Stimulated activated CD4-positive, alpha-beta T cell treated with anti-CD3 and anti-CD28 coated beads, Interleukin-12 subunit alpha, Interleukin-12 subunit beta, amount 100 ng/mL, for 4 hours (primary cell): ENCODE measurements at places on chromosomes 2 and 18.

DNA sequence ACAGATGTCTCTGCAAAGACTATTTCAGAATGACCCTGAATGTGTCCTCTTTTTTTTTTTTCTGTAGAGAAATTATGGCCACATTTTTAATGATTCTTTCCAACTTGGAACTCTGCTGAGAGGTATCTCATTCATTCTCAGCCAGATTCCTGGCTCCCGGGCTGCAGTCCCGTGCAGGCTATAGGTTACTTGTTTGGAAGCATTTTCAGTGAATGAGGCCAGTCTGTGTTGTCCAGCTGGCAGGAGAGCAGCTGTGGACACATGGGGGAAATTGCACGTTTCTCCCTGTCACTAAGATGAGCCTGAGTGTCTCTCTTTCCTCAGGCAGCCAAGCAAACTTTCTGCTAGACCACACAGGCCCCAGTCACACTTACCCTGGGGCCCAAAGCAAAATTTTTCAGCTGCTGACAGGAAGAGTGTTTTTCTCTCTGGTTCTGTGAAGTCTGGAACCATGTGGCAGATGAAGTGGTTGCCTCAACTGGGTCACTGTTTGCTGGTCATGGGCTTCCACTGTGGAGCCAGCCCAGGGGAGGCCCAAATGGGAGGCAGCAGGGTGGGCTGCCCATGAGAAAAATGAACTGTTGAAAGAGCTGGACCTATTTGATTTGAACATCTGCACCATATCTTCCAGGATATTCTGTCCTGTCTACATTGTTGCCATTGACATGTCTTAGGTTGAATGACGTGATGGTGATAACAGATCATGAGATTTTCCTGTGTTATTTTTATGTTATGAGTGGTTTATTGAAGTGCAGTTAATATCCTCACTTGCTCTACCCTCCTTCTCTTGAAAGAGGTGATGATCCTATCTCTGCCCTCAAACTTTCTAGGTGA, 431.2 kb downstream of the LPIN1 start:
- no peak for DNase-seq

- no peak for DNase-seq
Measured at GRCh38 chr2:70094171-70094977, 7.1 kb downstream of the PCBP1 start.

DNA sequence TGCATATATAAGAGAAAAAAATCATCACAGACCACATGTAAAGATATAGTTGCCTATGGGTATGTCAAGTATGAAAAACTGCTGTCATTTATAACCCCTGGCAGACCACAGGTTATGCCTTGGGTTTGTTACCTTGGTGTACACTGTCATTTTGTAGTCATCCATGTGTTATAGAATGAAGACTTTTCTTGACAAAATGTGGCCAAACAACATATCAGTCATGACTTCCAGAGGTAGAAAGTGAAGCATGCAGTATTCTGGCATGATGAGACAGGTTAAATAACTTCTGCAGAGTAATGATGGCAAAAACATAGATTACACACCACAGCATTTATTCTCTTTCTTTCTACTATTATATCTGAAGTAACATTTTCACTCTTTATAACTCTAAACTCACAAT, 74.9 kb upstream of the NEUROD1 start:
- no peak for DNase-seq

DNA sequence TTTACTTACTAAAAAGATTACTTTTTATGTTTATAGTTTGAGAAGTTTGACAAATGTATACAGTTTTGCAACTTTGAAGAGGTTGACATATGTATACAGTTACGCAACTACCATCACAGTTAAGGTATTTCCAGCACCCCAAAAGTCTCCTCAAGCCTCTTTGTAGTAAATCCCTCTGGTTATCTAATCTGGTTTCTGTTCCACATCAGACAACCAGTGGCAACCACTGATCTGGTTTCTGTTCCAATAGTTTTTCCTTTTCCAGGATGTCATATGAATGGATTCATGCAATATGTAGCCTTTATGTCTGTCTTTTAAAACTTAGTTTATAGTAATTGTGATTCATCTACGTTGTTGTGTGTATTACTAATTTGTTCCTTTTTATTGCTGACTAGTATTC, 23.5 kb downstream of the IFIH1 start:
- no peak for DNase-seq

DNA sequence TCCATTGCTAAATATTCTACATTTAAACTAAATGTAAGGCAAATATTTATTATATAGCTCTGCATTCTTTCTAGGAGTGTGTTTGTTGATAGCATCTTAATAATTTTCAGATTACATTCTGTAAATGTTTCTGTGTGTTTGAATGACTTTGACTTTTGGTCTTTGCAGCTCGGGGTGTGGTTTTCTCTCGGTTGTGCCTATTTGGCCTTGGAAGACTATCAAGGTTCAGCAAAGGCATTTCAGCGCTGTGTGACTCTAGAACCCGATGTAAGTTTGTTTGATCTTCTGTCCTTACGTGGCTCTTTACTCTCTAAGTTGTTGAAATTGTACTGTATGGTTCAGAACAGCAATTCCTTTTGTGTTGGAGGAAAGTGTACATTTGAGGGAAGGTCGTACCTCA, 149.9 kb downstream of the TTC27 start:
- no peak for DNase-seq

DNA sequence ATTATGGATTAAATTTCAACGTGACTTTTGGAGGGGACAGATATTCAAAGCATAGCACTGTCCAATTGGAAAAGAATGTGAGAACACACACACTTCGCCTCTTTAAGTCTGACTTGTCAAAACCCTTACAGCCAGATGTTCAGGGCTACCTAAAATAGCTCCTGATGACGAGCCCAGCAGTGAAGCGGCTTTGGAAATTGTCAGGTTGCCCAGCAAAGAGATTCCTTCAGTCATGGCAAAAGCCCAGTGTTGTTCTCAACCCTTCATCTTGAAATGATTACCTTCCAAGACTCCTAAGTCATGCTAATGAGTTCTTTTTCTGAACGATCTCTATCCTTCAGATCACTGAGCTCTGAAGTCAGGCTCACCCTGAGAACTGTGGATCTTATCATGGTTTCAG, 436.6 kb downstream of the LRATD1 start:
- no peak for DNase-seq

- DNase-seq = no peak
Measured at GRCh38 chr2:144629935-144630334, 110.0 kb upstream of the ZEB2 start.

DNA sequence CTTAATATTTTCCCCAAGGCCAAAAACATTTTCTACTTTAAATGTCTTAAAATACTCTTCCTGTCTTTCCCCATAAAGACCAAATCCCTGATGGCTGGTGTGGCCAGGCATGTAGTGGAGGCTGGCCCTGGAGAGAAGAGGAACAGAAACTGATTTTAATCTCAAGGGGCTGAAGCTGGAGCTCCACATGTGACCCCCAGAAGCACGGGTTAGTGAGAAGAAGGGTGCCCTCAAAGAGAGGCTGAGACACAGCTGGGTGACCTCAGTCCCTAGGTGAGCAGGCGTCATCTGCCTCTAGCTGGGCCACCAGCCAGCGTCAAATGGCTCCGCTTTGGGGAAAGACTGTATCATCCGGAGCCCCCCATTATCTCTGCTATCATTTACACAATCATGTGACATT, 19.3 kb upstream of the TMEM18 start:
- DNase-seq = no peak

DNA sequence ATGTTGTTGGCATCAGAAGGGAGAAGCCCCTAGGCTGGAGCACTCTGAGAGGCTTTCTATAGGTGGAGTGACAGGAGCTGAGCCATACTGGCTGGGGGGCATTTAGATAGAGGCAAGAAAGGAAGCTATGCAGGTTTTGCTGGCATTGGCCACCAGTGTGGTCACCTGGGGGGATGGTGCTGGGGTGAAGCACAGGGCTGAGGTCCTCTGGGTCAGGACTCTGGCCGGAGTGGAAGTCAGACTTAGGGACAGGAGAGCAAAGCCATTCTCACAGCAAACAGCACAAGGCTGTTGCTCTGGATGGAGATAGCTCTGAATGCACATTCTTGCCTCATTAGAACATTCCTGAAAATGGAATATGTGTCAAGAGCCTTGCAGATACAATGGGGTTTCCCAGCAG, 47.4 kb downstream of the NTSR2 start:
- no peak for DNase-seq

- no peak for DNase-seq
Measured at GRCh38 chr18:37403788-37404187, 161.8 kb downstream of the CELF4 start.

GRCh38 chr2:180328795-180329422, 321.8 kb upstream of the CWC22 start:
- DNase-seq = no peak

GRCh38 chr2:43276266-43276941, 50.0 kb upstream of the ZFP36L2 start:
- DNase-seq = no peak

DNA sequence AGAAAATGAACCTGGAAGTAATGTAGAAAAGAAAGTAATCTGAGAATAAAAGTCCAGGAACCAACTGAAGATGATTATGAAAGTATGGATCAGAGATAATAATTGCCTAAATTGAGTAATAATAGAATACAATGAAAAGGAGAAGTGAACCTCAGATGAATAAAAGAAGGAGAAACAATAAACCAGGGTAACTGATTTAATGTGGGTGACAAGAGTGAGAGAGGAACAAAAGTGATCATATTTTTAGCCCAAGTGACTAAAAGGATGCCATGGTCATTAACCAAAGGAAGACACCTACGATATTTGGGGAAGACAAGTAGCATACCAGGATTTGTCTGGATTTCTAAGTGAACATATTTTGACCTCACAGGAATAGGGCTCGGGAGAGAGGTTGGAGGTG, 600.6 kb downstream of the RNF144A start:
- no peak for DNase-seq

- no peak for DNase-seq
Measured at GRCh38 chr2:237860273-237860935, 981 bp downstream of the RAMP1 start.

GRCh38 chr2:212154477-212154878, 384.1 kb downstream of the ERBB4 start:
- DNase-seq = no peak

DNA sequence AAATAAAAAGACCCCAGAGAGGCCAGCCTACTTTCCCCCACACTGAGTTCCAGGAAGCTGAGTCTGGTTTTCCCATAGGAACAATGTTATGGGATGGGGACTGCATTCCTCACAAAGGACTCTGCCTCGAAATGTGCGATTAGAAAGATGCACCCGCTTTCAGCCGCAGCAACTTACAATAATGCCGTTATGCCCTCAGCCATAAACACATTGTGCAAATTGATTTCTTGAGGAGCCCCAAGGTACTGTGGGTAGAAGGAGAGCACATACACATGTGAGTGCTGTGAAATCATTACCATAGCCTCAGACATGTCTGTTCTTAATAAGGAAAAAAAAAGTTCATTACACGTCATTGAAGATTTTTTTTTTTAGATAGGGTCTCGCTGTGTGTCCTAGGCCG, 64.7 kb downstream of the AGAP1 start:
- no peak for DNase-seq

DNA sequence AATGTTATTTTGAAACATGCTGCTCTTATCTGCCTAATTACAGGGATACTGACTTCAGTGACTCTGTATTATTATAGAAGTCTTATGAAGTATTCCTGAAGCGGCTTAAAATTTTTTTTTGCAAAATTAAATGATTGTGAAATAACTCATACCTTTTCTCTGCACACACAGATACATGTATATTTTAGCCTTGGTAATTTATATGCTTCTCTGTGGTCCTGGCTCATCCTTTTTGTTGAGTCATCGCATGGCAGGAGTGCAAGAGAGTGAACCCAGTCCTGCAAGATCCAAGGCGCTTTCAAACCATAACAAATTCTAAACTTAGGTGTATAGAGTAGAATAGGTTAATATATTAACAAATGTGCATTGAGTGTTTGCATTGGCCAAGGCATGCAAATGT, 8.6 kb downstream of the CCNT2 start:
- DNase-seq = no peak

DNA sequence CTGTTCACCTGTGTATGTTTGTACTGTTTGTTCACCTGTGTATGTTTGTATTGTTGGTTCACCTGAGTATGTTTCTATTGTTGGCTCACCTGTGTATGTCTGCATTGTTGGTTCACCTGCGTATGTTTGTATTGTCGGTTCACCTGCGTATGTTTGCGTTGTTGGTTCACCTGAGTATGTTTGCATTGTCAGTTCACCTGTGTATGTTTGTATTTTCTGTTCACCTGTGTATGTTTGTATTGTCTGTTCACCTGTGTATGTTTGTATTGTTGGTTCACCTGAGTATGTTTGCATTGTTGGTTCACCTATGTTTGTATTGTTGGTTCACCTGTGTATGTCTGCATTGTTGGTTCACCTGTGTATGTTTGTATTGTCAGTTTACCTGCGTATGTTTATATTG, 14.6 kb downstream of the ADI1 start:
- no peak for DNase-seq

DNA sequence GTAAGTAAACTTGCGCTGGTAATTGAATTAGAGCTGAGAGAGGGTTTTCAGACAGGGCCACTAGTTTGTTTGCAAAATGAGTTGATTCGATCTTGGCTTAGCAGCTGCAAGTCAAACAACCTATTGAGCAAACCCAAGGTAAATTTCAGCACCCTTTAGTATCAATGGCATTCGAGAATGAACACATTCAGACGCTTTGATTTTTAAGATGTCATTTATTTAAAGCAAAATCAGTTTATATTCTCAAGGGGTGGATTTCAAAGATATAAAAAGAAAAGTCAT, 44.2 kb downstream of the TGIF1 start:
- DNase-seq = no peak

GRCh38 chr18:5771343-5771742, 124.0 kb downstream of the TMEM200C start:
- no peak for DNase-seq

DNA sequence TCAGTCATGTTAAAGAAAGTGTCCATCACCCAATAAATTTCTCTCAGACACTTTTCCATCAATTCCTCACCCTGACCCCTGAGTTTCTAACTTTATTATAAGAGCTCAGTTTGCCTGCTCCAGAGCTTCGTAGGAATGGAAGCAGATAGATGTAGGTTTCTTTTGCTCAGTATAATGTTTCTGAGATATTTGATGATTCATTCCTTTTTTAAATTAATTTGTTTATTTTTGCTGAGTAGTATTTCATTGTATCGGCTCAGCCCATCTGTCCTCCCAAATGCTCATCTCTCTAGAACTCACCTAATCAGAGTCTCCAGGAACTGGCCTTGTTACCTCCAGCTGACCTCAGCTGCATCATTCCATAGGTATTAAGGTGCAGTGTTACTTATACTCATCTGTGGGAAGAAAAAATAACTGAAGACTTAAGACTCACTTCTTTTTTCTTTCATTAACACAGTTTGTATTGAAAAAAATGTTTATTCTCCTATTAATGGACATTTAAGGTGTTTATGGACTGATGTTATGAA, 11.9 kb upstream of the BCL2L11 start:
- no peak for DNase-seq

- DNase-seq = no peak
Measured at GRCh38 chr18:3452750-3453539, 3.0 kb downstream of the TGIF1 start.

- DNase-seq = no peak
Measured at GRCh38 chr18:51192696-51193095, 4.8 kb downstream of the MEX3C start.

GRCh38 chr18:50623694-50624352, 63.9 kb downstream of the MAPK4 start:
- no peak for DNase-seq
